Omental fat pad (tissue), 4 donors: ENCODE measurements at places on chromosomes 6 and 20. TPM values are rescaled to one million over a fixed set of nuclear protein-coding genes. Genes with fewer than 3 reads are reported as not detected.

DNA sequence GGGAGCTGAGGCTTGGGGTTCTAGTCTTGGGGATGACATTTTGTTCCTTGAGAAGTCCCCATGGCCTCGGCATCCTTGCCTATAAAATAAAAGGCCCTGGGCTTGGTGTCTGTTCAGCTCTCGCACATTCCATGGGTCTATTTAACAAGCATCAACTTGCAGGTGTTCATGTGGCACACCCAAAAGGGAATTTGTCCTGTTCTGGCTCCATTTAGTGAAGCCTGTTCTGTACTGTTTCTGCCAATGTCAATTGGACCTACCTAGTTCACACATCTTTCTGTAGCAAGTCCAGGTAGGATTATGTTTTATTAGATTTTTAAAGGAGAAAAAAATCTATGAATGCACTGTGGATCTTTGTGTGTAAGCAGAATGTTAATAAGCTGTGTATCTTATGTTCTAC is 262.0 kb downstream of the HIVEP2 start:
- DNase-seq, result no peak

GRCh38 chr6:122722746-122723145 is 56.8 kb upstream of the FABP7 start:
- no peak for DNase-seq

DNA sequence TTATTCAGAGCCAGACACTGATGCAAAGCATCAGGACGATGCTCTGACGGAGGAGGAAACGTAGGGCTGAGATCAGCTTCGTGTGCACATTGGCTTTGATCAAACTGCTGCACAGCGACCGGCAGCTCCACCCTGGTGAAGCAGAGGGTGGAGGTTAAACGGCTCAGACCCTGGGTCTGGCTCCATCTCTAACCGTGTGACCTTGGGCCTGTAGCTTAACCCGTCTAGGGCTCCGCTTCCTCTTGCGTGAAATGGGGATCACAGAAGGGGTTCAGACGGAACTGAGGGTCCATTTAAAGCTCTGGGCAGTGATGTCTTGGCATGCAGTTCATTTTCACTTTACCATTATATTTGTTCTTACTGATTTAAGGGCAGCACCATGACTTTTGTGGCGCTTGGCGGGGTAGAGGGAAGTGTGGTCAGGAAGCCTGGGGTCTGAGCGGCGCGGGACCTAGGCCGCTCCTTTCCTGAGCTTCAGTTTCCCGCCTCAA is 644 bp downstream of the RBL1 start:
- DNase-seq, result no peak

- no peak for DNase-seq
Observed at GRCh38 chr6:160678744-160679401, 14.8 kb upstream of the LPA start.

ZNF311 gene
- 1.9 TPM for total RNA-seq
